ENCODE measurements at places on chromosomes 16 and 17.

DNA sequence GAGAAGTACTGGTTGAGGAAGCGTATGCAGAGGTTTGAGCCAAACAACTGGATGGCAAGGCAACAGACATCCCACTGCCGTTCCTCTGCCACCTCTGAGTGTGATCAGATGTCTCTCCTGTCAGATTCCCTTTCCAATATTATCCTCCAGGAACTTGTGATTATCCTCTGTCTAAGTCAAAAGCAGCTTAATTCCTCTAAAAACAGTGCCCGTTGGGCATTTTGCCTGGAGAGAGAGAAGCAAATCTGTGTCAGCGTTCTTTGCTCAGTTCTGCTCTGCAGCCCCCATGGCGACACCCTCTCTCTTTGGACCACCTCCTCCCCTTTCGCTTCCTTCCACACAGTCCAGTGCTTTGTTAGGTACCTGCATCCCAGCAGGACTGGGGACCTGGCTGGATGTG is 56.1 kb upstream of the TBX2 start:
- no peak for DNase-seq

GRCh38 chr17:830381-830780 is 48.2 kb downstream of the MRM3 start:
- no peak for DNase-seq

- DNase-seq: no peak
These were observed 3.7 kb downstream of the MSLN start for GRCh38 chr16:764184-764750.

- DNase-seq: no peak
These were observed 6.1 kb upstream of the ABCC12 start for GRCh38 chr16:48161906-48162305.

GRCh38 chr17:306116-306515 is 46.5 kb downstream of the RPH3AL start:
- no peak for DNase-seq

DNA sequence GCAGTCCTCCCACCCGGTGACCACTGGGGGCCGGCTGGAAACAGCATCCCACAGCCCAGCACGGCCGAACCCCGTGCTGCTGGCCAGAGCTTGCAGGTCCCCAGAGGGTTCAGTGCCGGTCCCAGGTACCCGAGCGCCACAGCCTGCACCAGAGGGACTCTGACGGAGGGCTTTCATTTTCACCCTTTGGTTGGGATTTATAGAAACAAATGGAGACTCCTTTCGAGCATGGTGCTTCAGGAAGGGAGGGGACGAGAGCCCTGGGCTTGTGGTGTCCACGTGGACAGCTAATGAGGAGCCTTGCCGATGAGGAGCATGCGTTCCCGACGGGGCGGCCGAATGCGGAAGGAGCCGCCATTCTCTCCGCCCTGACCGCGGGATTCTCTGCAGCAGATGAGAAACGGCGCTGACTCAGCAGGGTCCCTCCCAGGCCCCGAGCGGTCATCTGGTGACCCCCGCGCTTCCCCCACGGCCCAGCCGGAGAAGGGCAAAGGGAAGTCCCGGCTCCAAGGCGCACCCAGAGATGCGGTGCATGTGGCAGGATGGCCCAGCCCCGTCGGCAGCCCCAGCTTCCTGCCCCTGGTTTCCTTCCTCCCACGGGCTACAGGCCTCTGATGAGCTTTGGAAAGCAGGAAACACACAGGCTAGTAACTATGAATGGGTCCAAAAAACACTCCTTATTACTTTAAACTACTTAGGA is 9.8 kb downstream of the SLC38A10 start:
- peak; percentile 67 for DNase-seq

GRCh38 chr17:63697341-63698286 is 2.3 kb downstream of the LIMD2 start:
- DNase-seq: peak; percentile 38

GRCh38 chr16:66231452-66232160 is 134.9 kb upstream of the CDH5 start:
- DNase-seq: no peak

DNA sequence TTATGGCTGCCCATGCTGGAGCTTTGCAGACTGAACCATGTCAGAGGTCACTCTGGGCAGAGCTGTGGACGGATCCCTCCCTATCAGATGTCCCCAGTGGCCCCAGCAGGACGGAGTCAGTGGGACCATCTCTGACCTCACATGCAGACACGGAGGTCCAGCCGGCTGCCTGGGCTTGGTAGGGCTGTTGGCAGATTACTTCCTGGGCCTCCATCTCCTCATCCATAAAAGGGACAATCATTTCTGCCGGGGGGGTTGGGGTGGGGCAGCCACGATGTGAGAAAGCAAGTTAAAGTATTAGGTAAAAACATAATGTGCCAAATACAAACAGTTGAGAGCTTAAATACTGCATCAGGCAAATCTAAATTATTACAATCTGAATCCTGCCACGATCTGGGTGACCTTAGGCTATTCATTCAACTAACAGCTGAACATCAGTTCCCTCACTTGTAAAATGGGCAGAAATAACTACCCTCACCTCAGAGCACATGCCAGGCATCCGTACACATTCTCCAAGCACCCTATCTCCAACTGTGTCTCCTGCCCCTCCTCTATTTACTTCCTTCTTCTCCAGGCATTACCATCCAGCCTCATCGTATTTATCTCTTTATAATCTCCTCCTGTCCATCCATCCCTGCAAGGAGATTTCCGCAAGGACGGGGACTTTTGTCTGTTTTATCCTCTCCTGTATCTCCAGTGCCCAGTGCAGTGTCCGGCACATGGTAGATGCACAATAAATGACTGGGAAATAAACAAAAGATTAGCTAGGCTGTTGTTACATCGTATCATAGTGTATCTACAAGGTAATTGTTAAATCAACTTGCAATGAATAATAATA is 192.3 kb upstream of the FOXF1 start:
- DNase-seq: no peak

DNA sequence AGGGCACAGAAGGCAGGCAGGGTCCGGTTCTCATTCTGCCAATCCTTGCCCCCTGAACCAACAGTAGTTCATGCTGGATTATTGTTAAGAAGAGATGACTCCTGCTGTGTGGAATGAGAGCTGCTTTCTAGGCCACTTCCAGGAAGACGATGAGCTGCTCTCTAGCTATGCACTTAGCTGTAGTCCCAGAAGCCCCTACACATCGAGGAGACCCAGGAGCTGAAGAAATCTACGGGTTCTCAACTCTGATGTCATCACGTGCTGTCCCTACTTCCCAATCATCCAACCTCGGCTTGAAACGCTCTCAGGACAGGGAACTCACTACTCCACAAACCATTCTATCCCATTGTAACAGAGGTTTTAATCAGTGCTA is 29.0 kb upstream of the EMP2 start:
- DNase-seq: no peak

- no peak for DNase-seq
These were observed 18.7 kb downstream of the VAC14 start for GRCh38 chr16:70782237-70782636.

DNA sequence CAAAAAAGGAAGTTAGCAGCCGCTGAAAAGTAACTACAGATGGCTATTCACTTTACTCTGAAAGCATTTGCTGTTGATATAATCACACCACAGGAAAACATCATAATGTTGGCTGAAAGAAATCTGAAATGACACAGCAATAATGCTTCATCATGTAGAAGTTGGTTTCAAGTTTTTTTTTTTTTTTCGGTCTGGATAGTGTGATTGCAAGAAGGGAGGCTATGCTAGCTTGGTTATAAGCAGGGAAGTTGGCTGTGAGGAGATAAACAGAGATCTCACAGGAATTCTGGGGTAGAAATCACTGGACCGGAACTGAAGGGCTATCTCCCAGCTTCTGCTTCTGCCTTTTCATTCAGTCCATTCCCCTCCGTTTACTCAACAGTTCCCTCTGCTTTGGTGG is 57.9 kb downstream of the MYO1D start:
- DNase-seq: no peak

DNA sequence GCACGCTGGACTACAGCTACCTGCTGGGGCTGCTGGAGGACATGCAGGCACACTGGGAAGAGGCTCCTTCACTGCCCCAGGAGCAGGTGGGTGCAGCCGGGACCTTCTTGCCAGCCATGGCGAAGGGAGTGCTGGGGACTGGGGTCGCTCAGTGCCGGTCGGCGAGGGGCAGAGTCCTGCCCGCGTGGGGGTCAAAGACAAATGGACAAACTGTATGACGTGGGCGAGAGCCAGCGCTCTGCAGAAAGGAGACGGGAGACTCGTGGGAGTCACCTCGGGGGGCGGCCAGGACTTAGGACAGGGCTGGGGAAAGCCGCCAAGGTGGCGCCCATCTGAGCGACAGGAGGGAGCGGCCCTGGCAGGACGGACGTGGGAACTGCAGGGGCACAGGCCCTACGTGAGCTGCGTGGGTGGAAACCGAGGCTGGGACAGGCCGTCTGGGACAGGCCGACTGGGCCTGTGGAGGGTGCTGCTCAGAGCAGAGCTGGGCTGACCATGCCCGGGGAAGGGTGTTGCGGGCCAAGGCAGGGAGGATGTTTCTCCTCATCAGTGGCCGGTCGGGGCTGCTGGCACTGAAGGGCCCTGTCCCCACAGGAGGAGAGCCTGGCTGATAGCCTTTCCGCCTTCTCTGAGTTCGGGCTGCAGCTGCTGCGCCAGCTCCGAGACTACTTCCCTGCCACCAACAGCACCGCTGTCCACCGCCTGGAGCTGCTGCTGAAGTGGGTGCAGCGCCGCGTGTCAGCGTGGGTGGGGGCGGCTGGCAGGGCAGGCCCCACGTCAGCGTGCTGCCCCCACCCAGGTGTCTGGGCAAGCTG is 8.0 kb downstream of the TSR3 start:
- DNase-seq: no peak

GRCh38 chr17:57294101-57294500 is 37.8 kb downstream of the MSI2 start:
- DNase-seq: no peak

DNA sequence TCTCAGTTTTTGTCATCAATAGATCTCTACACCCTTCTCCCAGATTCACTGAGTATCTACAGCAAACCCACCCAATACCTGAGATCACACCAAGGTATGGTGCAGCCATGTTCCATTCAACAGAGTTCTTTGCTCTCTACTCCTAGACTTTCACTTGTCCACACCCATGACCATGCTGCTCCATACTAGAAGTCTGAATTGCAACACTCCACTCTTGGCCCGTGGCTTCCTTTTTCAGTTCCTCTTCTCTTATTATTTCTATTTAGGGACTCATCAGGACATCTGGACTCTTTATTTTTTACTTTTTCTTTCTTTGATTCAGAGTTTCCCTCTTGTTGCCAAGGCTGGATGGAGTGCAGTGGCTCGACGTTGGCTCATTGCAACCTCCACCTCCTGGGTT is 37.1 kb downstream of the YWHAE start:
- peak; percentile 53 for DNase-seq

DNA sequence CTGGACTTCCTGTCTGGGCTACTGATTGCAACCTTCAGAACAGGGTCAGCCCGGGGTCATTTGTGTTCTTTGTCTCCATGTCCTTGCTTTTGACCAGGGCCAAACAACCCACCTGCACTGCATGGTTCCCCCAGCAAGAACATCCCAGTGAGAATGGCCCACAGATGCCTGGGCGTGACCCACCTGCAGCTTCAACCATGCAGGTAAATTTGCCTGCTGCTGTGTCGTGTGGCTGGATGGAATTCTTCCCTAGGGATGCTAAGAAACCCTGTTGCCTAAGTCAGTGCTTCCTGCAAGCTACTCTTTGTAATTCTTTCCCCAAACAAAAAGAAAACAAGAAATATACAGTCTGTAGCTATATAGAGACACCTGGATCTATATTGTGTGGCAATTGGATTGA is 12.5 kb downstream of the CDH13 start:
- no peak for DNase-seq

DNA sequence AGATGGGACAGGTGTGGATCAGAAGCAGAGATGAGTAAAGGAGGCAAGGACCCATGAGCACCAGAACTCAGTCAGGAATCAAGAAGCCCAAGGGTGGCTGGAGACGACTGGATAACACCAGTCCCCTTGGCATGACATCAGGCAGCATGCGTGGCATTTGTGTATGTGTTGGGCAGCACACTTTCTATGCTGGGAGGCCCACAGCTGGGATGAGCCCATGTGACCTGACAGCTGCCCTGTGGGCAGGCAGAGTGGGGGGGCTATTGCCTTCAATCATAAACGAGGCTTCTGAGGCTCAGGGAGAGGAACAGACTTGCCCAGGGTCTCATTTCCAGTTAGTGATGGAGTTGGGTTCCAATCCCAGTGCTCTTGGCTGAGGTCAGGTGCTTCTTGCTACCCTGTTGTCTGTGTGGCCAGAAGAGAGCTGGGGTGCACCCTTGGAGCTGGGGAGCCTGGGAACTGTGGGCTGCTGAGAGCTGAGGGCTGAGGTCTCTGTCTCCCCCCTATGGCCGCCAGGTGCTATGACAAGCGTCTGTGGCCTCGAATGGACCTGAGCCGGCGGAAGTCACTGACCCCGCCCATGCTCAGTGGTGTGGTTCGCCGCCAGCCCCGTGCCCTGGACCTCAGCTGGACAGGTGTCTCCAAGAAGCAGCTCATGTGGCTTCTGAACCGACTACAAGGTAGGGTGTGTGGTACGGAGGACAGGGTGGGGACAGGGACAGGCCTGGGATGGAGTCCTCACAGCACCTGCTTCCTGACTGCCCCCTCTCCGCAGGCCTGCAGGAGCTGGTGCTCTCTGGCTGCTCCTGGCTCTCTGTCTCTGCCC is 7.1 kb upstream of the ORAI3 start:
- DNase-seq: peak; percentile 40

- DNase-seq: no peak
These were observed 943 bp upstream of the COTL1 start for GRCh38 chr16:84618581-84619460.

GRCh38 chr16:82134846-82135245 is 35.2 kb downstream of the MPHOSPH6 start:
- no peak for DNase-seq

DNA sequence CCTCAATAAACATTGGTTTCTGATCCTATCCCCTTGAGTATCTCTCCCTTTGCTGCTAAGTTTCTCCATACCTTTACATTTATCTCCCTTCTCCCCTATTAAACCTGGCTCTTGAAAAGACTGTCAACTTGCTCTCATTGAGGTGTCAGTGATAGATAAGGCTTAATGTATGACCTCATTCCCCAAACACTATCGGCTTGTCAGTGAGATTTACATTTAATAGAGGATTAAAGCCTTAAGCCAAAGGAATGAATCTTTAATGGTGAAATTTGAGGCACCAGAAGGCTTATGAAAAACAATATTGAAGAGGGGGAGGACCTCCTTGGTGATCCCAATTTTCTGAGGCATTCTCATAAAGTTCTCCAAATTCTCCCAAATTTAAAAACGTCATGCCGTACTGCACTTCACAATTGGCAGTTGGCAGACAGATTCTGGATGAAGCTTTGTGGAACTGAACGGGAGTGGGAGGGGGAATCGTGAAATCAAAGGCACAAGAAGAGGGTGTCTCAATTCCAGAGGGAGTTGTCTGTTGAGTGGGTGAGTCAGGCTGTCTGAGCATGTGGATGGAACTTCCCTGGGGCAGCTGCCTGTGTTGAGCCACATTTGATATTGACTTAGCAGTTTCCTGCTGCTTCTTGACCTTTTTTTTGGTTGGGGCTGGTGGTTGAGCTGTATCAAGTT is 478.8 kb downstream of the NPIPA7 start:
- DNase-seq: no peak

DNA sequence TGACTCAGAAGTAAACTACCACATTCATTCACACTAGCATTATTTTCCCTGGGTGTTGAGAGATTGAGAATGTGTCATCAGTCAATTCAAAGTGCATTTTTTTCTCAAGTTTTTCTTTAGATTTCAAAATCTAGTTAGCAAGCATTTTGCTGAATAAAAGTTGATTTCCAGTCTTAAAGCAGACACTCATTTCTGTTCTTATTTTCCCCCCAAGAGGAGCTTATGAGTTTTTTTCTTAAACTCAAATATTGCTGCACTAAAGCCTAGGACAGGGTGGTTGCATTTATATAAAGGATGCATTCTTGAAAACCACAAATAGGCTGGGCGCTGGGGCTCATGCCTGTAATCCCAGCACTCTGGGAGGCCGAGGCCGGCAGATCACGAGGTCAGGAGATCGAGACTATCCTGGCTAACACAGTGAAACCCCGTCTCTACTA is 15.3 kb downstream of the CDH3 start:
- no peak for DNase-seq
